ENCODE measurements at places on chromosomes 1 and 21.

- no peak for DNase-seq
These were observed 13.7 kb downstream of the RHEX start for GRCh38 chr1:206066479-206067171.

- no peak for DNase-seq
These were observed 7.4 kb downstream of the ETS2 start for GRCh38 chr21:38813143-38813542.

DNA sequence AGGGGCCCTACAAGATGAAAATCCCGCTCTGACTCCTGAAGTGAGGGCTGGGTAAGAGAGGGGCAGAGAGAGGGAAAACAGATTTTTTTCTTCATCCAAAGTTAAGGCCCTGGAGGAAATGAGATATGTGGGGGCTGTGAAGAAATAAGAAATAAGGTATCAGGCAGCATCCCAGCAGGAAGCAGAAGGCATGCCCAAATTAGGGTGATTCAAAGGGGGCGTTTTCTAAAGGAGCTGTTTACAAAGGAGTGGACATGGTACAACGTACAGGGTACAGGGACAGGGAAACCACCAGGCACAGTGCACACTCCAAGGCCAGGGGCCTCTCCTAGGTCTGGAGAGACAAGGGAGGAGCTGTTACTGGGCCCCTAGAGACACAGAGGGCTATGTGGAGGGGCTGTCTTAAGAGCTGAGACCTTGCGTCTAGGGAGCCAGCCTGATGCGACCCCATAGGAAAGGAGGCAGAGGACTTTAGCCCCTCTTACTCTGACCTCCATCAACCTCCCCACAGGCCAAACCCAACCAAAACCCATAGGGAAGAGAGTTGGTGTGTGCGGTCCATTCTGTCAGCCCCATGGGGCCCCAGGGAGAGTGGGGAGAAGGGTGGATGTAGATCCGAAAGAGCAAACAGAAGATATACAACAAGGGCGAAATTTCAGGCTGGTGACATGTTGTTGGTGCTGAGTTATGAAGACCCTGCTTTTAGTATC is 38.6 kb downstream of the STYXL2 start:
- DNase-seq: no peak

- no peak for DNase-seq
These were observed 129.5 kb upstream of the ERRFI1 start for GRCh38 chr1:8155528-8156186.

GRCh38 chr1:125065092-125065820 is 3880.5 kb downstream of the SRGAP2C start:
- no peak for DNase-seq

- no peak for DNase-seq
These were observed 85.8 kb downstream of the ATP5PO start for GRCh38 chr21:33829844-33830243.

DNA sequence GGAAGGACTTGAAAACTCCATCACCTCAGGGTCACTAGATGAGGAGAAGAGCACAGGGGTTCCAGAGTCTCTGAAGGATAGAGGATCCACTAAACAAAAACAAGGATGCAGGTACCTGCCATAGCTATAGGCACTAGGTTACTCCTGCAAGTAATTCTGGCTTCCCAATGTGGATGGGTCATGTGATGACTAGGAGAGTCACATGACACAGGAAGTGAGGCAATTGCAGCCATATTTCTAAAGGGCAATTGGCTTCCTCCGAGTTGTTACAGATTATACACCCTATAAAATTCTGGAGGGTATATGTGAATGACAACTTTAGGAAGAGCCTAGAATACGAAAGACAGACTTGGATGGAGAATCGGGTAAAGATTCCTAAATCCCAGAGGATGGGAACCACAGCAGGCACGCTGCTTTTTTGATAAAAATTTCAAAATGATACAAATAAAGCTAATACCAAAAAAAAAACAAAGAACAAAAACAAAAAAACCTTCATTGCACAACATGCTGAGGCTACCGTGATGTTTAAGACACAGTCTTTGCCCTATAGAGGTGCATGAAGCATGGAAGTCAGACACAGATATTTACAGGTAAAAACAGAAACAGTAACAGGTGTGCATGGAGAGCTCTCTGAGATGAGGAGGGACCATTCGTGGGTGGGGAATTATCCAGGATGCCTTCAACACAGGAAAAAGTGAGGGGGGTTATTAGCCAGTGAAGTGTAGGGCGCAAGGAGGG is 10.5 kb downstream of the MTX1 start:
- no peak for DNase-seq

DNA sequence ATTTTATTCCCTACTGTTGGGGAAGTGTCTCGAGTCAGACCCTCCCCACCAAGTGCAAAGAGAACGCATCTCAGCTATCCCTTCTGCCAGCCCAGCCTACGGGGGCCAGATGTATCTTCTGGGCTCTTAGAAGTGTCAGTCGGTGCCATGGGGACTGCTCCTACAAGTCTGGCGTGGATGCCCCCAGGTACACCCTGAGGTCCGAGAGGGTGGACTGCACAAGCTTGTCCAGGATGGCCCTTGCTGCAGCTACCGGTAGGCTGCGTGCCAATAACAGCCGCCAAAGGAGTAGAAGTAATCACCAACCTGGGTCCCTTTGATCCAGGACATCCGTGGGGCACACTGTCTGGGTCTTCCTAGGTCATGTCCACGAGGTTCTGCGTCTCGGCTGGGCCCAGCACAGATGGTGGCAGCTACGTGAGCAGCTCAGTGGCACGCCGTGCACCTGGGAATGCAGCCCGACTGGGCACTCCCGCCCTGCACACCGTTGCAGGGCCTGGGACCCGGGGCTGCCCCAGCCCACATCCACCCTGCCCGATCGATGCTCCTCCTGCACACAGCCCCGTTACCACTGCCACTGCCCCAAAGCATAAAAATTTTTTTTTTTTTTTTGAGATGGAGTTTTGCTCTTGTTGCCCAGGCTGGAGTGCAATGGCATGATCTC is 8.8 kb upstream of the SSU72 start:
- DNase-seq: no peak

DNA sequence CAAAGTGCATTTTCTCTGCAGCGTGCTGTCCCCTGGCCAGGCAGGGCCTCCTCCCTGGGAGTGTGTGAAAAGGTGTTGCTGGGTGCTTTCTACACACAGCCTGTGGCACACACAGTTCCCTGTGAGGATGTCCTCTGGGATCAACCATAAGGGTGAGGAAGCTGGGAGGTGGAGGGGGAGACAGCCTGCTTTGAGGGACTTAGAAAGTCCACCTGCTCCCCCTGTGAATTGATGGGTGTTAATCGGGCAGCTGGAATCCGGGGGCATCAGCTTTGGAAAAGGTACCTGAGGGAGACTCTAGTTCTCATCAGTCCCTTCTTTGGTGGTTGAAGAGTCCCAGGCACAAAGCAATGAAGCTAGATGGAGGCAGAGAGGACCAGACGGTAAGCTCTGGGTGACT is 35.8 kb downstream of the LHX4 start:
- no peak for DNase-seq

GRCh38 chr1:151324390-151324930 is 2.8 kb downstream of the PI4KB start:
- no peak for DNase-seq

- DNase-seq: no peak
These were observed 83.4 kb upstream of the PLPPR4 start for GRCh38 chr1:99180915-99181314.

DNA sequence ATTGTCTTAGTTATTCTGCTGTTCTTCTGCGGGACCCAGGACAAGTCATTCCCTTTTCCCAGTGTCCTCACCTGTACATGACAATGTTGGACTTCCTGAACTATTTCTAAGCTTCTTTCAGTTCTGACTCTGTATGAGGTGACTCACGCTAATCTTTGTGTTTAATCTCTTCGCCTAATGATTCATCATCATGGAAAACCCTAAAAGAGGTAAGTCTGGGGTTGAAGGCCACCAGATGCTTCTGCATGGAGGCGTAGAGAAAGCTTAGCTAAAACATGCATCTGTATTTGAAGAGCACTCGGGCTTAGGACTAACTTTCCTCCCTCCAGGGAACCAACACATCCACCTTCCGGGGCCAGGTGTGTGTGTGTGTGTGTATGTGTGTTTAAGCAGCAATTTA is 7.4 kb downstream of the SPRR5 start:
- DNase-seq: no peak

- DNase-seq: no peak
These were observed 506 bp upstream of the SRP9 start for GRCh38 chr1:225777058-225777582.

DNA sequence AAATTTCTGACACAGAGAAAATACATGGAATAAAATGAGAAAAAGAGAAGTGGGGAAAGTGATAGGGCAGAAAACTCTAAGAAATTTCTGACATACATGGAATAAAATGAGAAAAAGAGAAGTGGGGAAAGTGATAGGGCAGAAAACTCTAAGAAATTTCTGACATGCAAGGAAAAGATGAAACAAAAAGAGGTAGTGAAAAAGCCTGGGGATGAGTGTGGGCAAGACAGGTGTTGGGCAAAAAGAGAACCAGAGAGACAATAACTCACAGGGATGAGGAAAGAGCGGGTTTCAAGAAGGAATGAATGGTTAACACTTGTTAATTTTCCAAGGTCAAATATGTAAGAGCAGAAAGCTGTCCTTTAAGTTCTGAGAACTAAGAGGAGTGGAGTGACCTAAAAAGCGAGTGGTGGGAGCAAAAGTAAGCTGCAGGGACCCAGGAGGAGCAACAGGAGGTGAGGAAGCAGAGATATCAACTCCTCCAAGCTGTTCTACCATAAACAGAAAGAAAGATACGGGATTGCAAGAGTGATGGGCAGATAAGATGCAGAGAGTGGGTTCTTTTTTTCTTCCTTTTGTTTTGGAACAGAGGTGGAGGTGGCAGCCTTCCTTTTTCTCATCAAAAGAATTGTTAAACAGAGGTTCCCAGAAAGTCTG is 29.9 kb upstream of the EXO1 start:
- no peak for DNase-seq

DNA sequence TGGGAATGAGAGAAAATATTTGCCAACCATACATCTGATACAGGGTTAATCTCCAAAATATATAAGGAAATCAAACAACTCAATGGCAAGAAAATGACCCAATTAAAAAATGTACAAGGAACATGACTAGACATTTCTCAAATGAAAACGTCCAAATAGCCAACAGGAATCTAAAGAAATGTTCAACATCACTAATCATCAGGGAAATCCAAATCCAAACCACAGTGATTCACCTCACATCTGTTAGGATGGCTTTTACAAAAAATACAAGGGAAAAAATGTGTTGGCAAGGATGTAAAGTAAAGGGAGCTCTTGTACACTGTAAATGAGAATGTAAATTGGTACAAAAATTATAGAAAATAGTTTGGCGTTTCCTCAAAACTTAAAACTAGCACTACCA is 54.7 kb upstream of the ZRANB2 start:
- DNase-seq: no peak

- no peak for DNase-seq
These were observed 19.9 kb upstream of the CLDN14 start for GRCh38 chr21:36499578-36500471.

- DNase-seq: no peak
These were observed 24.6 kb upstream of the PCBP3 start for GRCh38 chr21:45618846-45619485.

GRCh38 chr1:4494027-4494426 is 160.4 kb upstream of the AJAP1 start:
- DNase-seq: no peak

GRCh38 chr21:14926186-14926585 is 138.6 kb downstream of the NRIP1 start:
- DNase-seq: no peak

GRCh38 chr1:178345238-178345637 is 151.5 kb downstream of the CLEC20A start:
- DNase-seq: no peak

DNA sequence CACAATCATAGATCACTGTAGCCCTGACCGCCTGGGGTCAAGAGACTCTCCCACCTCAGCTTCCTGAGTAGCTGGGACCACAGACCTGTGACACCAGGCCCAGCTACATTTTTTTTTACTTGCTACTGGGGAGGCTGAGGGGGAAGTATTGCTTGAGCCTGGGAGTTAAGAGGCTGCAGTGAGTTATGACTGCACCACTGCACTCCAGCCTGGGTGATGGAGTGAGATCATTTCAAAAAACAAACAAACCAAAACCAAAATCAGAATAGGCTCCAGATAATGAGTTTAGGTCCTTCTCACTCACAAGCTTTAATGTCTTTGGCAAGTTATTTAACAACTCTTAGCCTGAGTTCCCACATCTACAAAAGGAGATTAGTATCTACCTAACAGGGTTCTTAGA is 22.8 kb downstream of the WDR26 start:
- no peak for DNase-seq

- DNase-seq: no peak
These were observed 6.3 kb upstream of the POU3F1 start for GRCh38 chr1:38052750-38053415.

DNA sequence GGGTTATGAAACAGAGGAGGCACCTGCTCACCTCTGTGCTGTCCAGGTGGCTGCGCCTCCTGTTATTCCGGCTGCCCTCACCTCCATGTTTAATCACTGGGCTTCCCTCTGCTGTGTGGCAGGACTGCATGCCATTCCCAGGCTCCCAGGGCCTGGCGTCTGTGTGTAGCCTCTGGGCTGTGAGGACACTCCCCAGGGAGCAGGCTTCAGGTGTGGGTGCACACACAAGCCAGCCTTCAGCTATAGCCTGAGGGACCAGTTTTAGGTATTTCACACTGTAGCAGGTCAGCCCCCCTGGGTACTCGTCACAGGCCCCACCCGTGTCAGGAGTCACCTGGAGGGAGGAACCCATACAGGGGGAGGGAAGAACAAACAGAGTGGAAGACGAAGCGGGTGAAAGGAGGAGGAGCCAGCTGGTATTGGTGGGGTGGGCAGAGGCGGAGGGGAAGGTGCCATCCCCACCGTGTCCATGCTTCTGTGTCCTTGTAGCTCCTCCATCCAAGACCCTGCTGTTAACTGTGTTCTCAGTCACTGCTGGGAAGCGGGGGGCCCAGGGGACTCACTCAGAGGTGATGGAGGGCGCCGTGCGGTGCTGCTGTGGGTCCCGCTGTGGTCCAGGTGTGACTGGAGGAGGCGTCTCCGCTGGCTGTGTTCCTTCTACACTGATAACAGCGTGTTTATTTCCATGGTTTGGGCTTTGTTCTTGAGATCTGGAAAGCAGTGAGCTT is 158.6 kb downstream of the PGBD5 start:
- no peak for DNase-seq

GRCh38 chr21:36381841-36382589 is 3.2 kb upstream of the CHAF1B start:
- DNase-seq: no peak

GRCh38 chr1:87739141-87739540 is 410.5 kb downstream of the LMO4 start:
- DNase-seq: no peak

GRCh38 chr1:77415579-77415978 is 133.8 kb downstream of the AK5 start:
- DNase-seq: no peak

- no peak for DNase-seq
These were observed 106.6 kb upstream of the POU3F1 start for GRCh38 chr1:38153066-38153777.
